ENCODE measurements at places on chromosomes 12 and 14. TPM values are rescaled to one million over a fixed set of nuclear protein-coding genes. Genes with fewer than 3 reads are reported as not detected.
A peak's percentile ranks its signal among the peaks of the same experiment; 100 is the strongest.

The KERA gene
- not detected for total RNA-seq

The RAPGEF3 gene
- 47.3 TPM for total RNA-seq

The KCNC2 gene
- not detected for total RNA-seq

The B4GALNT1 gene
- 17.3 TPM for total RNA-seq

The RFX4 gene
- total RNA-seq, result not detected

DNA sequence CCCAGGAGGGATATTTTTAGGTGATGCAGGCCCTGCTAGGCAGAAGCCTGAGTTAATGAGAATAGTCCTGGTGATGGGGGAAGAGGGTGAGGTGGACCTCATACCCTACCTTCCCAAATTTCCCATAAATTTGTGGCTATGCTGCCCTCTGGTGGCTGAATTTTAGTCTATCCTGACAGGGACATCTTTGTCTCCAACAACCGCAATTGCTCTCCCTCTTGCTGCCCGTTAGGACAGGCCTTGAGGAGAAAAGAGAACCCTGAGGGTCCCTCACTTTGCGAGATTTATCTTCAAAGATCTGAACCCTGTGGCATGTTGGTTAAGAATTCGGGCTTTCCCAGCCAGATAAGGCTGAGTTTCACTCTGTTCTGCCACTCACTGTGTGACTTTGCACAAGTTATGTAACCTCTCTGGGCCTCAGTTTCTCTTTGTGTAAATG lies 9.8 kb upstream of the ZNF385A start:
- peak; percentile 77 for DNase-seq

DNA sequence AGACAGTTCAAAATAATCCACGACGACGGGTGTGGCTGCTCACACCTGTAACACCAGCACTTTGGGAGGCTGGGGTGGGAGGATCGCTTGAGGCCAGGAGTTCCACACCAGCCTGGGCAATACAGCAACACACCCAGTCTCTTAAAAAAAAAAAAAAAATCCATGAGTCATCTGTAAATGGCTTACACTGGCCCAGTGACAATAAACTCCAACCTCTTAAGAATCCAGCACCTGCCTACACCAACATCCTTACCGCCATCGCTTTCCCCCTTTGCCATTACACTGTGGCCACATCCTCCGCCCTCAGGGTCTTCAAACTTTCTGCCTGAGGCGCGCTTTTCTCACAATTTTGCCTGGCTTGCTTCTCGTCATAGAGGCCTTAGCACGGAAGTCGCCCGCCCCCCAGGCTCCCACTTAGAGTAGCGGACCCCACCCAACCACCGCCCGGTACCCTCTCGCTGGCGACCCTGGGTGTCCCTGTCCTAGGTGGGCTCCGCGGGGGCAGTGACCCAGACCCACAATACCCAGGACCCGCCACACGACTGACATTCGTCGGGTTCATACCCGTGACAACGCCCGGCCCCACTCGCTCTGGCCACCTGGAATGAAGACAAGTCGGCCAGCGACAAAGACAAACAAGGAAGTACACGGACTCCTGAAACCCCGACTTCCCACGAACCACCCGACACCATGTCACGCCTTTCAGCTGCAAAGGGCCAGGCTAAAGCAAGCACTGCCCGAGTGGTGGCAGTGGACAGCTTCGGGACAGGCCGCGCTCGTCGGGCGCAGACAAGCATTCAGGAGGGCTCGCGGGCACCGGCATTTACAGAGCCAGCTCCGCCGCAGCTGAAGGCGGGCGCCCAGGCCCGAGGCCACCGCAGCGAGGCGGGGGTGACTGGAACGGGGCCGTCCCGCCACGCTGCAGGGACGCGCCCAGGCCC lies 636 bp downstream of the GOLGA3 start:
- no peak for DNase-seq

GRCh38 chr14:26702721-26703230 lies 104.9 kb upstream of the NOVA1 start:
- no peak for DNase-seq

DNA sequence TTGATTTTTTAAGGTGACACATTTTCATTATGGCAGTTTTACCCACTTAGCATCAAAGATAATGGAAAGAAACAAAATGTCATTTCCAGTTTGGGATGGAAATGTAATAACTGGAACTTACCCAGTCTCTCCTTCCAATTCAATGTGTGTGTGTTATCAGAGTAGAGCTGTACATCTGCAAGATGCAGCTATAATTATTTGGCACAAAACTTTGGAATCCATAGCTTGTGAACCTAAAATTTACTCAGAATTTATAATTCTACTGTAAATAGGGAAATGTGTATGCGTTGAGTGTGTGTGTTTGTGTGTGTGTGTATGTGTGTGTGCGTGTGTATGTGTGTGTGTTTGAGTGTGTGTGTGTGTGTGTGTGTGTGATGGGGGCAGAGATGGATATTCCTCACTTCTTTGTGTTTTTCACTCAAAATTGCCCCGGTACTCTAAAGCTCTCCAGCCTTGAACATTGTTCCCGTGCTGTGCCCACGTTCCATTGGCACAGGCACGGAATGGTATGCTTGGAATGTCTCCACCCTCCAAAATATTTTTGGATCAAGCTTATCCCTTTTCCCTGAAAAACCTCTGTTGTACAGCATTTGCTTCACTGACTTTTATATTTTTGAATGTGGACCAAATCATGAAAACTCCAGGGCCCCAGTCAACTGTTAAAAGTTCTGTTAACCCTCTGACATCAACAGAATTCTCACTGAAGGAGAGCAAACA lies 150.2 kb upstream of the BMP4 start:
- no peak for DNase-seq

GRCh38 chr12:111359231-111359913 lies 9.5 kb downstream of the PHETA1 start:
- DNase-seq, result no peak

GRCh38 chr12:12792421-12792820 lies 7.0 kb downstream of the APOLD1 start:
- DNase-seq, result no peak

DNA sequence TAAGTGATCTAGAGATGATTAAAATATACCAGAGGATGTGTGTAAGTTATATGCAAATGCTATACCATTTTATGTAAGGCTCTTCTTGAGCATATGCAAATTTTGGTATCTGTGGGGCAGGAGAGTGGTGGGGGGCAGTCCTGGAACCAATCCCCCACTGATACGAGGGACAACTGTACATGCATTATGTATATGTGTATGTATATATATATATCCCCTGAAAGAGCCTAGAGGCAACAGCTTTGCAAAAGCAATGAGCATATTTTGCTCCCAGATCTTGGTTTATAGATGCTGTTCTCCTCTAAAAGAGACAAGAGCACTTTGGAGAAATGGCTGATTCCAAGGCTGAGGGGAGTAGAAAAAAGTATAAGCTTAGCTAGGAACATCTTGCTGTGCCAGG lies 12.4 kb upstream of the SLC25A3 start:
- DNase-seq, result no peak

GRCh38 chr12:26831951-26832821 lies 808 bp downstream of the ITPR2 start:
- peak; percentile 40 for DNase-seq

DNA sequence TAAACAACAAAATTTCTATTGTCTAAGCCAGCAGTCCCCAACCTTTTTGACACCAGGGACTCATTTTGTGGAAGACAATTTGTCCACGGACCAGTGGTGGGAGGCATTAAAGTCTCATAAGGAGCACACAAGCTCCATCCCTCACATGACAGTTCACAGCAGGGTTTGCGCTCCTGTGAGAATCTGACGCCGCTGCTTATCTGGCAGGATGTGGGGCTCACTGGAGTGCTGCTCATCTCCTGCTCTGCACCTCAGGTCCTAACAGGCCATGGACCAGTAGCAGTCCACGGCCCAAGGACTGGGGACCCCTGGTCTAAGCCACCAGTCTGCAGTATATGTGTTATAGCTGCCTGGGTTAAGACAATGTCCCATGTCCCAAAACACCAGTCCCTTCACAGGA lies 27.2 kb downstream of the VCPKMT start:
- no peak for DNase-seq

GRCh38 chr12:46126050-46126727 lies 135.8 kb upstream of the SCAF11 start:
- DNase-seq, result no peak

DNA sequence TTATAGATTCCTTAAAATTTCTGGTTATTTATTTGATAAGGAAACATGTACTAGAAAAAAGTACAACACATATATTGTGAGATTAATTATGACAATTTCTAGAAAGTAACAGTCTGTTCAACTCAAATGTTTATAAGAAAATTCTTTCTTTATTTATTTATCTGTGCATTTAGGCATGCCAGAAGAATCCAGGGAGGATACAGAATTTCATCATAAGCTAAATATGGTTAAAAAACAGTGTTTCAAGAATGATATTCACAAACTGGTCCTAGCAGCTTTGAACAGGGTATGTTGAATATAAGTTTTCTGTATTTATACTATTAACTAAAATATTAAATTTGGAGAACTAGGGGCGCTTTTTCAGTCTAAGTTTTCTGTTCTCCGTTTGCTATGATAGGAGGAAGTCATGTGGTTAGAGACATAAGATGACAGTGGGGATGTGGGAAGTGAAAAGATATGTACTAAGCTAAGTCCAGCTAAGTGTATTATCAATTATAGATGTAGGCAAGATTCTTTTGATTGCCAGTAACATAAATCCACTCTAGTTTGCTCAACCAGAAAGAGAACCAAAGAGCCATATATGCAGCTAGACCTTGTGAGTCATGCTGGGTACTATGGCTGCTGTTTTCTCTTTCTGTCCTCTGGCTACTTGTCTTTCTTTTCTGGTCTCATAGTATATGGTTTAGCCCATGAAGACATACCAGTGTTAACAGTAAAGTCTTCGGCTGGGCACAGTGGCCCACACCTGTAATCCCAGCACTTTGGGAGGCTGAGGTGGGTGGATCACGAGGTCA lies 39.0 kb downstream of the LRRK2 start:
- DNase-seq, result no peak

DNA sequence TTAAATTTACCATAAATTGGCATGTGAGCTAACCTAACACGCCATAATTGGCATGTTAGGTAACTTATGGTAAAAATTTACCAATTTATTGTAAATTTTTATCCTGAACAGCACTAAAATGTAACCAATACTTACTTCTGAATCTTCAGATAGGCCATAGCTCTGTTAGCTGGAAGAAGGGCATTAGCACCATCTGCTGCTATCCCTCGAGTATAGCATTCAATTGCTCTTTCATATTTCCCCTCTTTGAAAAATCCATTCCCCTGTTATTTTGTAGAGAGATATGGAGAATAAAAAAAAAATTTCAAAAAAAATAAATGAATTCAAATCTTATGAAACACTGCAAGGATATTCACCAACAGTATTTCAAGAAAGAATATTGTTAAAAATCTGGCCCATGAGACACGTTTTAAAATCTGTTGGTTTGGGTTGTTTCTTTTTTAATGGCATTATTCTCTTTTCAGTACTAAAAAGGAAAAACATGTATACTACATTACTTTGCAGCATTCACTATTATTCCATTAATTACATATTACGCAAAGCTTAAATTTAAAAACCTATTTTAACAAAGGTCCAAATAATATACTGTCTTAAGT lies 19.1 kb downstream of the RPAP3 start:
- DNase-seq, result no peak

DNA sequence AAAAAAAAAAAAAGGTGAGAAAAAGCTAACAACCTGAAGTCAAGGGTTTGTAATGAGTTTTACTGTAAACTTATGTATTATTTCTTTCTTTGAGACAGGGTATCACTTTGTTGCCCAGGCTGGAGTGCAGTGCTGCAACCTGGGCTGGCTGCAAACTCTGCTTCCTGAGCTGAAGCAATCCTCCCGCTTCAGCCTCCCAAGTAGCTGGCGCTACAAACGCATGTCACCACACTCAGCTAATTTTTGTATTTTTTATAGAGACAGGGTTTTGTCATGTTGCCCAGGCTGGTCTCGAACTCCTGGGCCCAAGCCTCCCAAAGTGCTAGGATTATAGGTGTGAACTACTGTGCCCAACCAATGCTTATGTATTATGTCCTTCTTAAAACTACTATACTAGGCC lies 9.2 kb downstream of the ATF7 start:
- DNase-seq, result no peak

- DNase-seq, result no peak
Measured at GRCh38 chr12:3117144-3117581, 40.0 kb downstream of the TSPAN9 start.

GRCh38 chr12:74539765-74540526 lies 2.3 kb downstream of the ATXN7L3B start:
- DNase-seq, result no peak

- no peak for DNase-seq
Measured at GRCh38 chr14:27410981-27411380, 813.1 kb upstream of the NOVA1 start.

GRCh38 chr14:29743531-29743930 lies 184.1 kb downstream of the PRKD1 start:
- no peak for DNase-seq

DNA sequence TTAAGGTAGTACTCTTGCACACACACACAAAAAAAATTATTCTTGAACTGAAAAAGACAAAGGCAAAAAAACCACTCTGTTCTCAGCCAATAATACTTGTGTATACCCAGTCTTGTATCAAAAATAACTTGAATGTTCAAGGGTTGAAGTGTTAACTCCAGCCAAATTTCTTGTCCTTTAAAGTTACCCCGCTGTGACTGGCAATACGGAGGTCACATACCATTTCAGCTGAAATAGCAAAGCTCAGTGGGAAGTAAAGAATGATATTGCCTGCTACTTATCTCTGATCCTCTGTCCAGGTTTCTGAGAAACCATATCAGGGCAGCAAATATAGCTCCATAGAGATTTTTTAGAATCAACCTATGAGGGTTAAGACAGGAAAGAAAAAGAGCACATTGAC lies 167.4 kb downstream of the C12orf50 start:
- no peak for DNase-seq

DNA sequence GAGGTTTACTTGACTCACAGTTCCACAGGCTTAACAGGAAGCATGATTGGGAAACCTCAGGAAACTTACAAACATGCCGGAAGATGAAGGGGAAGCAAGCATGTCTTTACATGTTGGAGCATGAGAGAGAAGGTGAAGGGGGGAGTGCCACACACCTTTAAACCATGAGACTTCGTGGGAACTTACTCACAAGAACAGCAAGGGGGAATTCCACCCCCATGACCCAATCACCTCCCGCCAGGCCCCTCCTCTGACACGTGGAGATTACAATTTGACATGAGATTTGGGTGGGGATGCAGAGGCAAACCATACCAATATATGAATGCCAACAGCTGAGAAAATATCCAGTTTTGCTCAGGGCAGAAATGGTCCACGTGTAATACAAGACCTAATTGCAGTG lies 518.6 kb downstream of the VRK1 start:
- DNase-seq, result no peak
